ENCODE measurements at places on chromosomes 2 and 18. TPM values are rescaled to one million over a fixed set of nuclear protein-coding genes. Genes with fewer than 3 reads are reported as not detected.

- DNase-seq, result no peak
Measured at GRCh38 chr2:237351046-237351445, 62.9 kb downstream of the COL6A3 start.

DNA sequence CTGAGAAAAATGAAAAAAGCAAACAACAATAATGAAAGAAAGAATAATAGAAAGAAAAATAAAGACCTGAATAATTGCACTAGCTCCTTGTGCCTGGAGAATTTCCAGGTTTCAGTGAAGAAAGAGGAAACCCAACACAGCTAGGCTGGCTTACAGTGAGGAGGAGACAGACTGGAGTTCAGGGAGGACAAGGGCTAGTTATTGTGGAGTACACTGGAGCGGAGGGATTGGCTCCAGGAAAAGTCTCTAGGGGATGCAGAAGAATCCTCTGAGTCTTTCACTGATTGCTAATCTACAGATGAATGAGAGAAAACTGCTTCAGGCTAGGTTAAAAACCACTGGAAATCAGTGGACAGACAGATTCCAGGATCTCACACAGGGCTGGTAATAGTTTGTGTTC lies 163.6 kb upstream of the RBMS1 start:
- DNase-seq, result no peak

DNA sequence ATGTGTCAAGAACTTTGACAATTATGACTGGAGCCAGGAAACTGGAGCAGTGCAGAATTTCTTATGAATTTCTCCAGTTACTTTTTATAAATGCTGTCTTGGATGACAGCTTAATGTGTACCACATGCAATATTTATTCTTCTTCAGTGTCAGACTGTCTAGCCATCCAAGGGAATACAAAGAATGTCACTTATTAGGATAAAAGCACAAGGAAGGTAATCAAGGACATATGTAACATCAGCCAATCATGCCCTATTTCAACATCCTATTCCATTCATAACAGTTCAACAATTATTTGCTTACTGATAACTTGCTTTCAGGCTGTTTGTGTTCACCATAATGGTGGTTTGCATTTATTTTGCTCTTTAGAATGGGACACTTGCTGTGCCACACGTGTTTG lies 139.8 kb downstream of the OLA1 start:
- DNase-seq, result no peak

The KLHL41 gene
- 0.21 TPM for total RNA-seq

GRCh38 chr2:240593026-240593702 lies 6.6 kb downstream of the CAPN10 start:
- no peak for DNase-seq

GRCh38 chr2:148567716-148568115 lies 76.8 kb upstream of the EPC2 start:
- peak; percentile 60 for DNase-seq

DNA sequence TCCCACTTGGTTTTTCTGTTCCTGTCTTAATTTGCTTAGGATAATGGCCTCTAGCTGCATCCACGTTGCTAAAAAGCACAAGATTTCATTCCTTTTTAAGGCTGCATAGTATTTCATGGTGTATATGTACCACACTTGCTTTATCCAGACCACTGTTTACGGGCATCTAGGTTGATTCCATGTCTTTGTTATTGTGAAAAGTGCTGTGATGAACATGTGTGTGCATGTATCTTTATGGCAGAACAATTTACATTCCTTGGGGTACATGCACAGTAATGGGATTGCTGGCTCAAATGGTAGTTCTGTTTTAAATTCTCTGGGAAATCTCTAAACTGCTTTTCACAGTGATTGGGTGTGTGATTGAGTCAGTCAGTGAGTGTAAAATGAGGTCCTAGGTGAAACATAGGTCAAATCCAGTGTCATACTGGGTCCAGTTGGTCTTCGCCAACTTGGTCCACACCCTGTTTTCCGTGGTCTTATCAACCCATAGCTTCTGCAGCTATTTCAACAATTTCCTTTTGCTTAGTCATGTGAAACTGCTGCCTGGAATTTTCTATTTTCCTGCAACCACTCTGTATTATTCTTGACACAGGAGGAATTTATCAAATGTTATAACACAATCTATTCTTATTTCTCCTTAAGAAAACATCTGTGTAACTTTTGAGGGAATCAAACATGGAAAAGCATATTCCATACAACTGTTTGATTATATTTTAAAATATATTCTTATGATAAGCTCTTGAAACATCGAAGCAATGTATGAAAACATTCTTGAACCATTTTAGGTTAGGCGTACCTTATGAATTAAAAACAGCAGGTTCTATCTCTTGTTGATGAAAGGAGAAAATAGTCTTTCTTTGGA lies 82.9 kb downstream of the ADCYAP1 start:
- DNase-seq, result peak; percentile 90

GRCh38 chr2:22375096-22375495 lies 1009.9 kb upstream of the KLHL29 start:
- no peak for DNase-seq

DNA sequence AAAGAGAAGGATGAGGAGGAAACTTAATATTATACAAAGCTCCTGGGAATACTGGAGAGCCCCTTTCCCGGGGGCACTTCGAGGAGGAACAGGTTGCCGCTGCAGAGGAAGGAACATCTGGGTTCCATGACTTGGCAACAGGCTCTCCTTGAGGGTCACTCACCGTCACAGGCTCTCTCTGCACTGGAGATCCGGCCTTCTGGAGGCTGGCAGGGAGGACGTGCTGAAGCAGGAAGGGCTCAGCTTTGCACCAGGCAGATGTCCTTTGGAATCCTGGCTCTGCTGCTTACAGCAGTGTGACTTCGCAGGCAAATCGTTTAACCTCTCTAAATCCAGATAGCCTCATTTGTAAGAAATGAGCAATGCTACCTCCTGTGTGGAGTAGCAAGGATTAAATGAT lies 2.9 kb upstream of the DPYSL5 start:
- DNase-seq, result no peak

DNA sequence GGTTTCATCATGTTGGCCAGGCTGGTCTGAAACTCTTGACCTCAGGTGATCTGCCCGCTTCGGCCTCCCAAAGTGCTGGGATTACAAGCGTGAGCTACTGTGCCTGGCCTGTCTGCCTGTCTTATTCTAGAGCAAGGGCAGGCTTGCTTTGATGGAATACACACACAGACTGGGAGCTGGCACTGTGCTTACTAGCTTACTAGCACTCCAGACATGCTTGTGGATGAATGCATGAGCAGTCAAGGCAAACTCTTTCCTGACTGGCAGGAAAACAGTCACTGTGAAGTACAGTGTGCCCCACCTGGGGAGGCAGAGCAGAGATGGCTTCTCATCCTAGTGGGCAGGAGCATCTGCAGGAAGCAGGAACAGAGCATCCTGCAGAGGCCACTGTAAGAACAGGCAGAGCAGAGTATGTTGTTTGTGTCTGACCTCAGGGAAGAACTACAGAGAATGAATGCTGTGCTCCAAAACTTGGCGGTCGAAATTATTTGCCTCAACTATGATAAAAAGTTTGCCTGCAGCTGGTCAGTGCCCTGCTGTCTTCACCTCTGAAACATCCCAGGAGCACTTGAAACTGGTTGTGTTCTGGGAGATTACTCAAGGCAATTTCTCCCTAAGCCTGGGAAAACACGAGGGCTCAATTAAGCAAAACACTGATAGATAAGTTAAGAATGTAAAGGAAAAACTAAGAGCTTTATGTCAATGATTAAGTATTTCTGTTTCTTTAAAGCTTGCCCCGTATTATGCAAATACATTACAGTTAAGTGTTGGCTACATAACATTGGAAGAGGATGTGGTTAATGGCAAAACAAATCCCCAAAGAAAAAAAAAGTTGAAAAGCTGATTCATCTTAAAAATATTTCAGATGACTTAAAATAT lies 102.4 kb downstream of the VAPA start:
- peak; percentile 47 for DNase-seq

GRCh38 chr18:77700051-77700450 lies 450.4 kb downstream of the GALR1 start:
- no peak for DNase-seq

Measured in endothelial cell of umbilical vein (primary cell).